ENCODE measurements at places on chromosomes 6 and 20. TPM values are rescaled to one million over a fixed set of nuclear protein-coding genes. Genes with fewer than 3 reads are reported as not detected.

The SLC13A3 gene
- total RNA-seq: 10.8 TPM

The OTOR gene
- 0.47 TPM for total RNA-seq

The RPS6KA2 gene
- 18.4 TPM for total RNA-seq

The SDC4 gene
- 1.9 TPM for total RNA-seq

The SYCP2L gene
- total RNA-seq: 9.8 TPM

The AAR2 gene
- total RNA-seq: 24.3 TPM

The PNPLA1 gene
- total RNA-seq: not detected

The DSP gene
- total RNA-seq: 7.6 TPM

The PACRG gene
- 6.7 TPM for total RNA-seq

The KCNK15 gene
- not detected for total RNA-seq

The IL17A gene
- total RNA-seq: not detected

The UNC5CL gene
- 0.16 TPM for total RNA-seq

The PPP1R16B gene
- total RNA-seq: 12.9 TPM

The MCCD1 gene
- total RNA-seq: not detected

The EPB41L1 gene
- total RNA-seq: 82.2 TPM

The SPTLC3 gene
- 1.1 TPM for total RNA-seq

Measured in occipital lobe (tissue), 3 donors.